PC-9 (cell line): ENCODE measurements at places on chromosomes 4 and X. TPM values are rescaled to one million over a fixed set of nuclear protein-coding genes. Genes with fewer than 3 reads are reported as not detected.

GRCh38 chr4:646460-646859, 21.1 kb downstream of the PDE6B start:
- H3K36me3 ChIP-seq: no peaks in the 10 kb centered on the region
- H3K4me1 ChIP-seq: no peaks in the 10 kb centered on the region
- no peak for DNase-seq
- peaks cover 80% of the 10 kb centered on the region for H3K27me3 ChIP-seq
- no peak overlapping the region for H3K4me3 ChIP-seq

MAGEA1 gene
- total RNA-seq: not detected in 2 replicates

EXOC1L gene
- total RNA-seq: not detected in 2 replicates

GRCh38 chr4:84511703-84512102, 12.6 kb upstream of the NKX6-1 start:
- no peaks in the 10 kb centered on the region for H3K27me3 ChIP-seq
- DNase-seq: no peak
- H3K27ac ChIP-seq: no peak overlapping the region
- no peaks in the 10 kb centered on the region for H3K4me1 ChIP-seq

GRCh38 chr4:23853986-23854660, 35.7 kb downstream of the PPARGC1A start:
- no peaks in the 10 kb centered on the region for H3K27me3 ChIP-seq
- no peak overlapping the region for H3K27ac ChIP-seq
- no peaks in the 10 kb centered on the region for H3K4me1 ChIP-seq
- no peaks in the 10 kb centered on the region for H3K36me3 ChIP-seq

- no peak overlapping the region for H3K27ac ChIP-seq
- no peaks in the 10 kb centered on the region for H3K4me1 ChIP-seq
- no peak for DNase-seq
- H3K4me3 ChIP-seq: no peak overlapping the region
- no peaks in the 10 kb centered on the region for H3K36me3 ChIP-seq
- no peaks in the 10 kb centered on the region for H3K27me3 ChIP-seq
Observed at GRCh38 chr4:83905952-83906351, 370.0 kb downstream of the GPAT3 start.

DNA sequence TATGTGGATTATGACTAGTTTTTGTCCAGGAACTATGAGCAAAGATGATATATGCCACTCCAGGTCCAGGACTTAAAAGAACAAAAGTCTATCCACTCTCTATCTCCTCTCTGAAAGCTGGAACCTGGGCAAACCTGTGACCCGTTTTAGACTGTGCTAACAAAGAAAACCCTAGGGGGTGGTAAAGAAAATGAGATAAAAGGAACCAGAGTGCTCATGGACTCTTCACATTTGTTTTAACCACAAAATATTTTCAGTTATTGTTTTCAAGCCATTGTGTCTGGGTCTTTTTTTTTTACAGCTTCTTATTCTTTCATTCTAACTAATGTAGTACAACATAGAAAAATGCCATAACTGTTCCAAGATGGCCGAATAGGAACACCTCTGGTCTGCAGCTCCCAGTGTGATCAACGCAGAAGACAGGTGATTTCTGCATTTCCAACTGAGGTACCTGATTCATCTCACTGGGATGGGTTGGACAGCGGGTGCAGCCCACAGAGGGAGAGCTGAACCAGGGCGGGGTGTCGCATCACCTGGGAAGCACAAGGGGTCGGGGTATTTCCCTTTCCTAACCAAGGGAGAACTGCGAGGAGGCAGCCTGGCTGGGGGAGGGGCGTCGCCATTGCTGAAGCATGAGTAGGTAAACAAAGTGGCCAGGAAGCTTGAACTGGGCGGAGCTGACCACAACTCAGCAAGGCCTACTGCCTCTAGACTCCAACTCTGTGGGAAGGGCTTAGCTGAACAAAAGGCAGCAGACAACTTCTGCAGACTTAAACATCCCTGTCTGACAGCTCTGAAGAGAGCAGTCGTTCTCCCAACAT, 45.1 kb downstream of the CHM start:
- no peaks in the 10 kb centered on the region for H3K36me3 ChIP-seq
- peaks cover 13% of the 10 kb centered on the region for H3K4me1 ChIP-seq
- DNase-seq: peak; percentile 65
- H3K27me3 ChIP-seq: no peaks in the 10 kb centered on the region

GRCh38 chr4:81814987-81815541, 343.4 kb upstream of the RASGEF1B start:
- H3K27ac ChIP-seq: no peak overlapping the region
- H3K27me3 ChIP-seq: no peaks in the 10 kb centered on the region
- no peak for DNase-seq
- no peak overlapping the region for H3K4me3 ChIP-seq
- no peaks in the 10 kb centered on the region for H3K36me3 ChIP-seq

GRCh38 chr4:160019936-160020335, 917.1 kb downstream of the RAPGEF2 start:
- no peak for DNase-seq
- H3K4me3 ChIP-seq: no peak overlapping the region
- H3K36me3 ChIP-seq: no peaks in the 10 kb centered on the region

EIF2S3 gene
- 216 and 252 TPM in 2 replicates for total RNA-seq

GRCh38 chr4:42844422-42845070, 48.0 kb upstream of the GRXCR1 start:
- H3K4me1 ChIP-seq: no peaks in the 10 kb centered on the region
- no peaks in the 10 kb centered on the region for H3K27me3 ChIP-seq
- H3K27ac ChIP-seq: no peak overlapping the region
- DNase-seq: no peak

MAP3K15 gene
- total RNA-seq: not detected in 2 replicates

GRCh38 chr4:170269950-170270349, 180.2 kb upstream of the AADAT start:
- H3K4me3 ChIP-seq: no peak overlapping the region
- no peaks in the 10 kb centered on the region for H3K36me3 ChIP-seq
- no peak overlapping the region for H3K27ac ChIP-seq
- DNase-seq: no peak

- no peak overlapping the region for H3K27ac ChIP-seq
- no peak for DNase-seq
- no peak overlapping the region for H3K4me3 ChIP-seq
- H3K27me3 ChIP-seq: no peaks in the 10 kb centered on the region
Observed at GRCh38 chr4:56626420-56626819, 54.7 kb downstream of the HOPX start.

GAGE13 gene
- total RNA-seq: not detected in 2 replicates

CTAG1A gene
- total RNA-seq: not detected in 2 replicates

- DNase-seq: no peak
- H3K27me3 ChIP-seq: no peaks in the 10 kb centered on the region
- no peaks in the 10 kb centered on the region for H3K4me1 ChIP-seq
- no peak overlapping the region for H3K27ac ChIP-seq
- H3K36me3 ChIP-seq: no peaks in the 10 kb centered on the region
Observed at GRCh38 chr4:30429813-30430761, 290.1 kb upstream of the PCDH7 start.

DNA sequence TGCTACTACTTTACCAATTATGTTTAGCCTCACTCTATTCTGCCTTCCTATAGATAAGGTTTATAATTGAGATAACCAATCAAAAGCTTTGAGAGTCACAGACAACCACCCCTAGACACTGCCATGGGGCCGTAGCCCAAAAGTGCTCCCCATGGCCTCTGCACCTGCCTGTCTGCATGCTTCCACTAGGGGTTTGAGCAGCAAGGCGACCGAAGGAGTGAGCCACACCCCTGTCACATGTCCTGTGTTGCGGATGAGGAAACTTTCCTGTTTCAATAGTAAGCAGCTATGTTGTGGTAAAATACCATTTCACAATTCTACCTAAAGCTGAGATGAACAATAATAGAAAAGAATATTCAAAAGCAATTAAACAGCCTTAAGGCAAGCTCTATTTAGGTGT, 856.0 kb upstream of the FRG1 start:
- H3K36me3 ChIP-seq: no peaks in the 10 kb centered on the region
- no peak overlapping the region for H3K27ac ChIP-seq
- H3K4me3 ChIP-seq: no peak overlapping the region
- H3K27me3 ChIP-seq: no peaks in the 10 kb centered on the region
- no peaks in the 10 kb centered on the region for H3K4me1 ChIP-seq
- DNase-seq: no peak

- H3K36me3 ChIP-seq: no peaks in the 10 kb centered on the region
- peaks cover 38% of the 10 kb centered on the region for H3K4me1 ChIP-seq
- DNase-seq: peak; percentile 40
- H3K4me3 ChIP-seq: peak overlapping the region; percentile 43; the same call in 1 of the 2 replicates
- H3K27ac ChIP-seq: peak overlapping the region; percentile 93
- H3K27me3 ChIP-seq: no peaks in the 10 kb centered on the region
Observed at GRCh38 chrX:96538104-96538725, 146.4 kb upstream of the DIAPH2 start.

BRS3 gene
- total RNA-seq: not detected in 2 replicates

TSPAN6 gene
- total RNA-seq: 49.6 and 52.2 TPM in 2 replicates

NAT8L gene
- 2.1 and 4.1 TPM in 2 replicates for total RNA-seq

- DNase-seq: no peak
- no peaks in the 10 kb centered on the region for H3K36me3 ChIP-seq
- H3K27ac ChIP-seq: no peak overlapping the region
- no peak overlapping the region for H3K4me3 ChIP-seq
- H3K27me3 ChIP-seq: no peaks in the 10 kb centered on the region
Observed at GRCh38 chr4:2332976-2333319, 71.0 kb upstream of the MXD4 start.

DNA sequence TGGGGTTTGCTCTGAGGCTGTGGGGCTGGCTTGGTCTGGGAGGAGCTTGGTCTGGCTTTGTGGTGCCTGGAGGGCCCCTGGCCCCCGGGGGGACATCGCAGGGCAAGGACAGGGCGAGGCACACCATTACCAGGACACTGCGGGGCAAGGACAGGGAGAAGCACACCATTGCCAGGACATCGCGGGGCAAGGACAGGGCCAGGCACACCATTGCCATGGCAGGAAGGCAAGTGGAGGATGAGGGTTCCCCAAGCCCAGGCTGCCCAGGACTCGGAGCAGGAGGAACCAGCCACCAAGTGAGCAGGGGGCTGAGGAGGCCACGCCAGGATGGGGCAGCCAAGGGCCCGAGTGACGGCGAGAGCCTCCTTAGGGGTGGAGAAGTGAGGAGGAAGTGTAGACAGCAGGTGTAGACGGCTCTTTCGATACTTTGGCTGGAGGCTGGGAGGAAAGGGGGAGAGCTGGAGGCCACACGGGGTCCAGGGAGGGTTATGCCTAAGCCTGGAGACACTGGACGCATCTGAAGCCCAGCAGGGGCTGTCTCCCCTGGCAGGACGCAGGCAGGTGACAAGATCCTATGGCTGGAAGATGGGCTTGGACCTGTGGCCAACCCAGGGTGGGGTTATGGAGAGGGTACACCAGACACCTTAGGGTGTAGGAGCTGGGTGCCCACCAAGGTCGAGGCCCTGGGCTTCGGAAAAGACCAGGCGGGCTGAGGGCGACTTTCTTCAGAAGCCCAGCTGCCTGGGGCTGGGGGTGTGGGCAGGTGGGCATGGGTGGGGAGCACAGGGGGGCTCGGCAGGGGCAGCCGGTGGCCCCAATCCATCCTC, 7.3 kb downstream of the NKX1-1 start:
- no peaks in the 10 kb centered on the region for H3K4me1 ChIP-seq
- no peak overlapping the region for H3K4me3 ChIP-seq
- no peak for DNase-seq
- no peaks in the 10 kb centered on the region for H3K36me3 ChIP-seq
- H3K27ac ChIP-seq: no peak overlapping the region
- H3K27me3 ChIP-seq: peaks cover 43% of the 10 kb centered on the region

GRCh38 chr4:87047281-87047798, 112.5 kb downstream of the AFF1 start:
- no peaks in the 10 kb centered on the region for H3K4me1 ChIP-seq
- DNase-seq: no peak
- no peak overlapping the region for H3K27ac ChIP-seq
- no peaks in the 10 kb centered on the region for H3K36me3 ChIP-seq
- H3K4me3 ChIP-seq: no peak overlapping the region

GRCh38 chr4:10983885-10984640, 299.5 kb upstream of the CLNK start:
- no peaks in the 10 kb centered on the region for H3K36me3 ChIP-seq
- H3K4me3 ChIP-seq: no peak overlapping the region
- H3K27ac ChIP-seq: no peak overlapping the region

UGT2B15 gene
- not detected in 2 replicates for total RNA-seq

DNA sequence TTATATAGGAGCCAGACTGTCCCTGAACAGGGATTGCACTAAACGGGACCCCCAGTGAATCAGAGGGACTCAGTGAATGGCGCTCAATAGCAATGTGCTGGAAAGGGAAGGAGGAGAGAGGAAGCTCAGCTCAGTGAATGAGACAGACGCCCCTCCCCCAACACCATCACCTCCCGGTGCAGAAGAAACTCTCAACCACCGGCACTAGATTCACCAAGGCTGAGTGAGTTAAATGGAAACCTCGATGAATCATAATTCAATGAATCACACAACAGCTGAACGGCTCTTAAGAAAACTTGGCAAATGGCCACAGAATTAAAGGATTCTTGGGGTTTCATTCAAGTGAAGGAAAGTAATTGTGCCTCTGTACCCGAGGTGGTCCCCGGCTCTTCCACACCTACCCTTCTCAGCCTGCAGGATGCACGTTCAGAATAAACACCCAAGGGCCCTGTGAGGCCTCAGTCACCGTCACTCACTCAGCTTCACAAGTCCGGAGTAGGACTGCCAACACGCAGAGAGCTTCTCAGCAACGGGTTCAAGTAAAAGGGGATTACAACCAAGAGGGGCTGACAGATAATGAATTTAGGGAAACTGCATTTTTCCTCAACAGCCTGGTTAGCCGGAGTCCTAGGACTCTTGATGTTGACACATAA, 29.3 kb downstream of the CRMP1 start:
- H3K4me1 ChIP-seq: no peaks in the 10 kb centered on the region
- peak; percentile 10 for DNase-seq
- no peak overlapping the region for H3K4me3 ChIP-seq
- no peaks in the 10 kb centered on the region for H3K36me3 ChIP-seq

DNA sequence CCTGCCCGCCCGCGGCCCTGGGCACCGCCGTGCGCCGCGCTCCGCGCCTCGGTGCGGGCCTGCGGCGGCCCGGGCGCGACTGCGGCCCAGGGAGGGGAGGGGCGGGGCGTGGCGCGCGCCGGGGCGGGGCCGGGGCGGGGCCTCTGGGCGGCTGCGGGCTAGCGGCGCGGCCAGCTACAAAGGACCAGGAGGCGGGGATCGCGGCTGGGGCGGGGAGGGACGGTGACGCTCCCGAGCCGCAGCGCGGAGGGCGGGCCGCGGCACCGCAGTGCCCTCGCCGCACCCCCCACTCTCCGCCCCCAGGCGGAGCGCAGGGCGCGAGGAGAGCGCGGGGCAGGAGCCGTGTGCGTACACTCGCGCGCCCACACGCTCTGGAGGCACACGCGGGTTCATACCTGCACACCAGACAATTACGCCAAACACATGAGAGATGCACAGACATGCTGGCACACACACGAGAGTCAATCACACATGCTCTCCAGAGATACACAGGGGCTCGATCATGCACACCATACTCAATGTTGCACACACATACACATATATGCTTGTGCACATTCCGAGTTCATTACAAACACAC, at the start of gene CRMP1:
CRMP1 (minus strand) TSS at position 83 of the 577 bp plus-strand sequence. CDS start 117 bp downstream, outside the sequence.
- no peaks in the 10 kb centered on the region for H3K36me3 ChIP-seq
- H3K27ac ChIP-seq: no peak within 1 kb of the TSS
- no peak for DNase-seq
- peaks cover 27% of the 10 kb centered on the region for H3K27me3 ChIP-seq
- H3K4me3 ChIP-seq: no peak within 1 kb of the TSS
- H3K4me1 ChIP-seq: no peaks in the 10 kb centered on the region

BCORL1 gene
- total RNA-seq: 32.2 TPM in 2 replicates
